Hepatic stellate cell (primary cell): ENCODE measurements at places on chromosomes 5 and 9.

DNA sequence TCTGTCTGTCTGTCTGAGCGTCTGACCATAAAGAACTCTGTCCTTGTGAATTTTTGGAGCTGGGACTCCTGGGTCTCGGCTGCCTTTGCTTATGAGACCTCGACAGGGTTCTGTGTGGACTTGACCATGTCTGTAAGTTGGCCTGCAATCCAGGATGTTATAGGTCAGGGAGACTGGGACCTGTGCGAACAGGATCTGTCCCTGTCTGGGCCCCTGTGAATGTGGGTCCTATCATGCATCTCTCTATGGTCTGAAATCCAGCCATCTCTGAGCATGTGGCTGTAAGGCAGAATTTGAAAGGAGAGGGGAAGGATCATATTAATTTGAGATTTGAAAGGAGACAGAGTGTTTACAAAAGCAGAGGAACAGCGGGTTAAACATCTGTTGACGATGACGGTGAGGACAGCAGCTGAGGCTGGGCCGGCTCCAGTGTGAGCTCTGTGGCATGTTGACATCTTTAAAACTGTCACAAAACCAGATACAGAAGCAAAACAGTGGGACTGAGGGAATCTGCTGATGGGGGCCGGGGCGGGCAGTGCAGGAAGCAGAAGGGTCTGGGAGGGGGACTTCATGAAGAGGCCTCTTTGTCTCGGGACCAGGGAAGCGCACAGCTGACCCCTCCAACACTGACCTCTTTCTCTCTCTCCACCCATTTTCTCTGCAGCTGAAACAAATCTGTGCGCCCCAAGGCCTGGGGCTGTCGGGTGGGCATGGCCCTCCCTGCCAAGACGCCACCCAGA lies 19.1 kb upstream of the MVB12B start:
- DNase-seq = no peak

GRCh38 chr5:91211997-91212713 lies 171.0 kb downstream of the ARRDC3 start:
- no peak for DNase-seq

- no peak for DNase-seq
Measured at GRCh38 chr9:113626735-113627495, 163.4 kb downstream of the RGS3 start.

- DNase-seq = no peak
Measured at GRCh38 chr9:125284855-125285254, 23.2 kb downstream of the GAPVD1 start.

GRCh38 chr5:18745988-18746615 lies 1111.8 kb downstream of the TAF11L14 start:
- peak; percentile 0 for DNase-seq

GRCh38 chr5:80784451-80784850 lies 129.7 kb upstream of the DHFR start:
- DNase-seq = no peak

- no peak for DNase-seq
Measured at GRCh38 chr9:133584559-133585476, 24.4 kb downstream of the FAM163B start.

DNA sequence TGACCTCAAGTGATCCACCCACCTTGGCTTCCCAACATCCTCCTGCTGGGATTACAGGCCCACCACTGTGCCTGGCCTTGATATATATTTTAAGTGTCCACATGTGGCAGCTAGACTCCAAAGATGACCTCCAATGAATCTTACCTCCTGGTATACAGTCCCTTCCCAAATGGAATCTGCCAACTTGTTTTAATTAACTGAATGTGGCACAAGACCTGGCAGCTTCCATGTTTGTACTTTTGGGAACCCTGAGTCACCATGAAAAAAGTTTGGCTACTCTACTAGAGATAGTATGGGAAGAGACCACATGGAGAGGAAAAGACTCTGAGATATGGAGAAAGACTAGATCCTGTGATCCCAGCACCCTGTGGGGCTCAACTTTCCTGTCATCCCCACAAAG lies 42.5 kb downstream of the CCL28 start:
- no peak for DNase-seq

GRCh38 chr9:38086496-38086895 lies 17.5 kb upstream of the SHB start:
- no peak for DNase-seq

DNA sequence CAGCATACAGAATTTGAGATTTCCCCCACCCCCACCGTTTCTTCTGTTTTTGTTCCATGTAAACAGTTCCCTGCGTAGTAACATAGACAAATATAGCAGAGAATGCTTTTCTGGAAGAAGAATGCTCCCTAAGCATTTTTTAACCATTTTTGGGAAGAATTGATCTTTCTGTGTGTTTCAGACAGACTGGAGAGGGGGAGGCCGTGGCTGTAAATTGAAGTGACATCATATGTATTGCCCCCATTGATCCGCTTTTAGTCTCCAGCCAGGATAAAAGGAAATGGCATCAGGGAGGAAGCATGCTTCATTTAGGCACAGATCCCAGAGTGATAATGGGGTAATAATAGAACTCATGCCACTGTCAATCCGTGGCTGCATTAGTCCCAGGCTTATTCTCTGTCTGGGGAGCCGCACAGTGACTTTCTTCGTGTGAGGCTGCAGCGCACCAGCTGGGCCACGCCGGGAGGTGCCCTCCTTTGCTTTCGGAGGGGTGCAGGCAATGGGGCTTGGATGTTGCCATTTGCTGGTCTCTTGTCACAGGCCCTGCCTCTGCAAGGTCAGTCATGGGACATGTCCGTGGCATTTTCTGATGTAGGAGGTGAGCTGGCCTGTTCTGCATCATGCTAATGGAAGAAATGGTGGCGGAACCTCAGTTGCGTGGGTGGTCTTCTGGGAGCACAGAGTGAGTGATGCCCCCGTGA lies 261.5 kb downstream of the FANCC start:
- peak; percentile 39 for DNase-seq

- DNase-seq = no peak
Measured at GRCh38 chr5:121415270-121415669, 436.4 kb upstream of the FTMT start.

DNA sequence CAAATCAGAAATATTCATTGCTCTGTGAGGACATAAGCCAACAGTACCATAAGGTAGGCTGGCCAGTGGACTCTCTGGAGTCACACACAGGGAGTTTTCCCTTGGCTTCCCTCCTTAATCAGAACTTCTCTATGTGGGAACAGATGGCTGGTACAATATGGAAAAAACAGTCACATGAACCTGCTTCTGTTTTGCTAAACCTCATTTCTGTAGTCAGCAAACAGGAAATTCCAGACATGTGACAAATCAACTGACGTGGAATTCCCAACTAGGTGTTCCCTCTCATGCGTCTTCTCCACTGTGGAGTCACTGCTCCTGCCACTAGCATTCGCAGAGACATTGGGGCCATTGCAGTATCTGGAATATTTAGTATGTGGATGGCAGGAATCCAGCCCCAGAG lies 617.6 kb downstream of the KIF4B start:
- no peak for DNase-seq

DNA sequence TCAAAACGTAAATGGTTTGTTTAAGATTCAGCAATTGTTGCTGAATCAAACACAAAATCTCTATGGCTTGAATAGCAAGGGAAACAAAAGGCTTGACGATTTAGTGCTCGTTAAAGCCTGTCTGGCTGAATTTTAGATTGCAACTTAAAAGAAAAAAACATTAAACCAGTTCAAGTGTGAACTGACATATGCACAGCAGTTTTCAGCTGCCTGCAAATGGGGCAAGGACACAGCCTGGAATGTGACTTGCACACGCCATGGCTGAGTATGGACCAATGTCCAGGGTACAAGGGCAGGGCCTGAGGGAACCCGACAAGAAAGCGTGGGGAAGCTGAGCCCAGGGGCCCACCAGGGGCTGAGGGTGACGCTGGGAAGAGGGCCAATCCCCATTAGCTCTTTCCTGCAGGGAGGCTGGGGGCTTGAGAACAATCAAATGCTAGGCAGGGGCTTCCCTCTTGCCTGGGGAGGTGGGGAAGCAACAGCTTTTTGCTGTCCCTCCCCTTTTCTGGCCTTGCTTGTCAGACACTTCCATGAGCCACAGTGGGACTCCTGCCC lies 89.6 kb upstream of the LRRTM2 start:
- no peak for DNase-seq
